ENCODE measurements at places on chromosomes 3 and 15. TPM values are rescaled to one million over a fixed set of nuclear protein-coding genes. Genes with fewer than 3 reads are reported as not detected.

DNA sequence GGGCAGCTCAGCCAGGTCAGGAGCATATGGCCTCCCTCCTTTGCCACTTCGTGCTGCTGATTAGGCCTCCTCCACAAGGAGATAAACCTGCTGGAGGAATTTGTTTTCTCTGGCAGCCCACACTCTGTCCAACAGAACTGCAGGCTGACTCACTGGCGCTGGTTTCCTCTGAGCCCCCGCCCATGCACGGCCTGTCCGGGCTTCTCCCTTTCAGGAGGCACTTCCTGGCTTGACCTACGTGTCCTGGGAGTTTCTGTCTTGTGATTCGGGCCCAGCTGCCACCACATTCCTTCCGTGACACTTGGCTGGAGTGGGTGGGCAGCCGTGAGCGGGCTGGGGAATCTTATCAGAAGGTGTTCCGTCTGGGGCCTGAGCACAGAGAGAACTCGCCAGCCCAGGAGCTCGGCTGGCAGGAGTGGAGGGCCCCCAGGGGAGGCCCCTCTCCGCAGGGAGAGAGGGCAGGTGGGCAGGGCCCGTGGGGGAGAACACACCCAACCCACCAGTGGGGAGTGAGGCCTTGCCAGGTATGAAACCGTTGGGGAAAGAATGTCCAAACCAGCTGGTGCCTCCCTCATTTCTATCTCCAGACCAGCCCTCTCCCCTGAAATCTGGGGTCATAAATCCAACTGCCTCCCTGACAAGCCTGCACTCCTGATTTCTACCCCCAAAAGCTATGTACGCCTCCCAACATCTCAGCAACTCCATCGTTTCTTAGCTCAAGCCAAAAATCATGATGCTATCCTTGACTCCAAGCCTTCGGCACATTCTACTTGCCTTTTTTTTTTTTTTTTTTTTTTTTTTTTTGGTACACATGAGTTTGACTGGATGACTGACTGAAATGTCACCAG, 110.6 kb upstream of the MEF2A start:
- peak; percentile 84 for DNase-seq

Gene AKAP13
- 105 TPM for total RNA-seq

DNA sequence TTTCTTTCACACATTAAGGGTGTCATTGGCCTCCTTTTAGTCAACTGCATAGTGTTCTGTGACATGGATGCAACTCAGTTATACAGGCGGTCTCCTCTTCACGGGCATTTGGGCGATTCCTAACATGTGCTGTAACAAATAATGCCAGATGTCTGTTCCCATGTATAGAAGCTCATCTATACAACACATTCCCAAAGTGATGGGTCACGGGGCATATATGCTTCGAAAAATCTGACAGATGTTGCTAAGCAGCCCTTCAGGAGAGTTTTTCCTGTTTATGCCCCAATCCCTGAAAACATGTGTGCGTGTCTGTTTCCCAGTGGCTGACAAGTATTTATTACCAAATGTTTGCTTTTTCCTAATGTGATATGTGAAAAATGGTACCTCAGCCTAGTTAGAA, 25.8 kb downstream of the LRRK1 start:
- no peak for DNase-seq

- DNase-seq, result no peak
Measured at GRCh38 chr3:110900576-110900975, 171.0 kb upstream of the NECTIN3 start.

Gene RARB
- not detected for total RNA-seq

- no peak for DNase-seq
Measured at GRCh38 chr15:36465304-36465703, 114.1 kb upstream of the CDIN1 start.

- peak; percentile 93 for DNase-seq
Measured at GRCh38 chr15:67189326-67190051, 65.0 kb downstream of the AAGAB start.

Measured in lower leg skin (tissue), 4 donors.